ENCODE measurements at places on chromosomes 5 and 9. TPM values are rescaled to one million over a fixed set of nuclear protein-coding genes. Genes with fewer than 3 reads are reported as not detected.

DNA sequence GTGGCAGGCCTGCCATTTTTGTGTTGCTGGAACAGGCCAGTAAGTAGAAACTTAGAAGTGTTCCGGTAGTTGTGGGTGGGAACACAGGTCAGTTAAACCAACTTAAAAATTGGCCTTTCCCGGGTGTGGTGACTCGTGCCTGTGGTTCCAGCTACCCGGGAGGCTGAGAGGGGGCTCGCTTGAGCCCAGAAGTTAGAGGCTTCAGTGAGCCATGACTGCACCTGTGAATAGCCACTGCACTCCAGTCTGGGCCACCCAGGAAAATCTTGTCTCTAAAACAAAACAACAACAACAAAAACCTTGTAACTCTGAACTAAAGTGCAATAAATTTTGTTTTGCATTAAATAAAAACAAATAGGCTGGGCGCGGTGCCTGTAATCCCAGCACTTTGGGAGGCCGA is 1.4 kb upstream of the NHP2 start:
- no peak for ATAC-seq

DNA sequence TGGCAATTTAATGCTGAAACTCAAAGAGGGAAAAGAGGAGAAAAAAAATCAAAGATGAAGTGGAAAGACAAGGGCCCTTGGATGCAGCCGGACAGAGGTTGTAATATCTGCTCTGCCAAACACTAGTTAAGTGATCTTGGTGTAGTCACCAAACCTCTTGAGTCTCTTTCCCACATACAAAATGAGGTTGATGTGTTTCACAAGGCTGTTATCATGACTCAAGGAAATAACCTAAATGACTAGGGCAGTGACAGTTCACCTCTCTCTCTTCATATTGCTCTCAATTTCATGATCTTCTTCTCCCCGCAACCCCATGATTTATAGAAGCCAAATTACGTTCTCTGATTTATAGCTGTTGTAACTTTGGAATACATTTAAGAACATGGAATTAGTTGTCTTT is 44.9 kb downstream of the PIK3R1 start:
- ATAC-seq = peak; percentile 91

- ATAC-seq = no peak
Observed at GRCh38 chr5:11851416-11851815, 52.8 kb downstream of the CTNND2 start.

The C9 gene
- not detected for total RNA-seq

The SQSTM1 gene
- total RNA-seq = 130 TPM
